NCI-H82 (cell line): ENCODE measurements at places on chromosomes 7 and 10.
A peak's percentile ranks its signal among the peaks of the same experiment; 100 is the strongest.

- no peak for DNase-seq
Observed at GRCh38 chr10:62133618-62134017, 135.0 kb downstream of the RTKN2 start.

DNA sequence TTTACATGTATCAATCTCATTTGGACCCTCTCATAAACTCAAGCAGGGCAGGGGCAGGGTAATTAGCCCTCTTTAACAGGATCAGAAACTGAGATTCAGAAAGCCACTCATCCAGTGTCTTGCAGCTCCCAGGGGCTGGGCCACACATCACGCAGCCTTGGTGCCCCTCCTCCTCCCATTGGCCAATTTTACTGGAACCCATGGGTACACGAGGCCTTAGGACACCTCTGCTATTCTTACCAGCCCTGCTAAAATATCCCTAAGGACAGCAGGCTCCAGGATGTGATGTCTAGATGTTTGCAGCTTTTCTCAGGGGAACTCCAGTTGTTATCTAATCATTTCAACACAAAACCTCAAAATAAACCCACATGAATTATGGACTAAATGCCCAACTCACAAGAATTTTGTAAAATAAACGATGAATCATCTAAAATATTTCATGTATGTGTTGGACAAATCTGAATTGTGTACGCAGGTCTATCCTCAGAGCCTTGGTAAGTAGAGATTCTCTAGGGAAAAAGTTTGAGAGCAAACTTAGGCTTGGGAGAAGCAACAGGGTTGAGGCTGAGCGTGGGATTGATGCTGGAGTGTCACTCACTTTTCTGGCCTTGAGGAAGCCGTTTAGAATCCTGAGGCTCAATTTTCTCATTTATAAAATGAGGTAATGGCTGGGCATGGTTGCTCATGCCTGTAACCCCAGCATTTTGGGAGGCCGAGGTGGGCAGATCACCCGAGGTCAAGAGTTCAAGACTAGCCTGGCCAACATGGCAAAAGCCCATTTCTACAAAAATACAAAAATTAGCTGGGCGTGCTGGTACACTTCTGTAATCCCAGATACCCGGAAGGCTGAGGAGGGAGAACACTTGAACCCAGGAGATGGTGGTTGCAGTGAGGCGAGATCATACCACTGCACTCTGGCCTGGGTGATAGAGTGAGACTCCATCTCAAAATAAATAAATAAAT lies 69.7 kb upstream of the TNS3 start:
- DNase-seq = peak; percentile 19

DNA sequence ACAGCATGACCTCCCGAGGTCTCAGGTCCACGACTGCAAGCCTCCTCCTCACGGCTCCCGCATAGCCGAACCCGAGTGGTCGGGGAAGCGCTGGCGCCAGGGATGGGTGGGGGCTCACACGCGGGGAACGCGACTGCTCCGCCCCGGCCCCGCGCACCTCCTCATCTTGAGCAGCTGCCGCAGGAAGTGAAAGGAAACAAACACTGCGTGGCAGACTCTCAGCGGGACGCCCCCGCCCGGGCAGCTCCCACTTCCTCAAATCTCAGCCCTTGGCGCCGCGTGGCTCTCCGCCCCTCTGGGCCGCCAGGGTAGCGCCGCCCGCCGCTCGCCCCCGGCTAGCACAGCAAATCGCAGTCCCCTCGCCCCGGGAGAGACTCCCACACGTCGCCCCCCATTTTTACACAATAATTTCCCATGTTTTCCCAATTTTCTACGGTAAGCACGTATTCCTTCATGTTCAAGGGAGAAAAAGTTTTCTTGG lies at the start of gene TMEM243:
TMEM243 (minus strand) TSS at position 188 of the 481 bp plus-strand sequence. CDS start 229 bp downstream, outside the sequence.
- peak; percentile 67 for DNase-seq

DNA sequence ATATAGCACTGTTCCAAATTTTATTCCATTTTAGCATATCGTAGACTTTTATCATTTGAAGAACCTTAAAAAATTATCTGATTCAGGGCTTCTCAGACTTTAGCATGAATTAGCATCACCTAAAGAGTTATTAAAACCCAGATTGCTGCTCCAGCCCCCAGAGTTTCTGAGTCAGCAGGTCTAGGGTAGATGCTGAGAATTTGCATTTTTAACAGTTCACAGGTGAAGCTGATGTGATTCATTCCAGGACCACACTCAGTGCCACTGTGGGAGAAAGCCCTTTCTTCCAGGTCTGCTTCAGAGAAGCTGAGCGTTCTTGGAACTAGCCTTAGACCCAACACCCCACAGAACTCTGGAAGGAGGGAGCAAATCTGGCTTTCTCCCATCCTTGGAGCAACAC lies 174.1 kb upstream of the YAE1 start:
- no peak for DNase-seq

GRCh38 chr10:112475575-112476218 lies 28.7 kb downstream of the VTI1A start:
- DNase-seq = no peak
